HFFc6 (cell line): ENCODE measurements at places on chromosomes 11 and 22.
A peak's percentile ranks its signal among the peaks of the same experiment; 100 is the strongest.

GRCh38 chr22:38788021-38788816, 5.7 kb downstream of the DNAL4 start:
- peak; percentile 92 for DNase-seq

DNA sequence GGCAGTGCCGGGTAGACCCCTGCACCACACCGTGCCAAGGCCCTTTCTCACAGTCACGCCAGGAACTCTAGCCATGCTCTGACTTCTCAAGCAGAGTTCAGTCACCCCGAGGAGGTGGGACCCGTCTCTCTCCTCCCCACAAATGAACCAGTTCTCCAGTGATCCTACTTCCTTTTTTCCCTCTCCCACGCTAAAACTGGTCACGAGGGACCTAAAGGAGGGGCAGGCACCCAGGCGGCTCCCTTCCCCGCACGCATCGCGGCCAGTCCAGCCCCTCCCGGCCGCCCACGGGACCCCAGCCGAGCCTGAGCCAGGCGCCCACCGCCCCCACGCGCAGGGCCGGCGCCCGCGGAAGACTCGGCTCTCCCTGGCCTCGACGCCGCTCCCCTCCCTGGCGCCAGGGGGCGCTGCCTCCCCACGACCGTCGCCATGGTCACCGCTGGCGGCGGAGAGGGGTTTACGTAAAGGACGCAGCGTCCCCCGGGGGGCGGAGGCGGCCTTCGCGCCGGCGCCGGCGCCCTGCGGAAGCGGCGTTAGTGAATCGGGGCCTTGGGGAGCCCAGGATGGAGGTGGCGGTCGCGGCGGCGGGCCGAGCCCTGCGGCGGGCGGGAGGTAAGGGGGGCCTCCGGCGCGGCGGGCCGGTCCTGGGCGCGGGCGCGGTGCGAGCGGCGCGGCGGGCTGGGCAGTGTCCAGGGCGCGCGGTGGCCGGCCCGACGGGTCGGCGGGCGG, at the start of gene DAGLA:
DAGLA (plus strand) TSS at position 499 of the 729 bp plus-strand sequence. CDS start 39,765 bp downstream, outside the sequence.
- no peak for DNase-seq

DNA sequence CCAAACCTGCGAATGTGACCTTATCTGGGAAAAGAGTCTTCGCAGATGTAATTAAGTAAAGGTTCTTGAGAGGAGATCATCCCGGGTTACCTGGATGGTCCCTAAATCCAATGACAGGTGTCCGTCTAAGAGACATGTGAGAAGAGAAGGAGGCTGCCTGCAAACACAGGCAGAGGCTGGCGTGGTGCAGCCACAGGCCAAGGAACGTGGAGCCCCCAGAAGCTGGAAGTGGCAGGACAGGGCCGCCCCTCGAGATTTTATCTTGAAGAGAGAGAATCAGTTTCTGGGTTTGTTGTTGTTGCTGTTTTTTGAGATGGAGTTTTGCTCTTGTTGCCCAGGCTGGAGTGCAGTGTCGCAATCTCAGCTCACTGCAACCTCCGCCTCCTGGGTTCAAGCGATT, 33.6 kb downstream of the MRGPRD start:
- no peak for DNase-seq

DNA sequence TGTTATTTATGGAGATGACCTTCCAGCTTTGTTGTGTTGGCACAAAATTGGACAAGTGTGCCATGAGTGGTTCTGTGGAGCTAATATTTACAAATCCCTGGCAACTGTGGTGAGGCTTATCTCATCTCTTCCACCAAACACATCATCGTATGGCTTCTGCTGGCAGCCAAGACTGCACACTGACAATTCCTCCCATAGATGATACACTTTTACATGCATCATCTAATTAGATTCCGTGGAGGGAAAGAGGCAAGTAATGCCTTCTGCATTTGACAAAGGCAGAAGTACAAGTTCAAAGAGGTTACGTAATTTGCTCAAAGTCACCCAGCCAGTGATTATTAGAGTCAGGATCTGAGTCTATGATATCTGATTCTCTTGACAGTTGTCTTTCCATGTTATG, 62.7 kb upstream of the KIRREL3 start:
- DNase-seq = no peak

GRCh38 chr22:46381142-46381541, 45.6 kb downstream of the TRMU start:
- DNase-seq = no peak

GRCh38 chr11:132490978-132491377, 1041.3 kb downstream of the OPCML start:
- peak; percentile 17 for DNase-seq

DNA sequence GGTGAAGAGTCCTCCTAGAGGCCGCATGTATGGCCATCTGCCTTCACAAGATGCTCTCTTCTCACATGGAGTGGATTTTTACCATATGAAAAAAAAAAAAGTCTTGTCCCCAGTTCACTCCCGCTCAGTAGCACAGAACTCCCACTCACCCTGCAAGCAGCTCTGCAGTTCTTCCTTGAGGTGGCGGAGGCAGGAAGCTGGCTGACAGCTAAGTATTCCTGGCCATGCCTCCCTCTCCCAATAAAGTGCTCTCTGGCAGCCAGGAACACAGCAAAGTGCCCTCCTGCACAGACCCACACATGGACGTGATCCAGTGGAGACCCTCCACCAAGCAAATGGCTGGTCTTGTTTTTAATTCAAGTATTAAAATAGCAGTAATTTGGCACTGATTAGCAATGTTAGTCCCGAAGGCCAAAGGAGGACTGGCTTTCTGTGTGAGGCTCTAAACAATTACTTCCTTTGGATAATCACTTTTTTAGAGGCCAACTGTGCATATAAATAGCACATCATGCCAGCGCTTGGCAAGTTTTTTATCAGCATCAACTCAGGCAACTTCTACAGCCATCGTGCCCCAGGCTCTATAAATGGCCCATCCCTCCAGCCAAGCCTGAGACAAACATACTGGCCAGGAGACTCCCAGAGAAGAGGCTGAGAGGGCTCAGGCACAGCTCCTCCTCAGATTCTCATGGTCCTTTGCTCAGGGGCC, 413.6 kb downstream of the OPCML start:
- no peak for DNase-seq

DNA sequence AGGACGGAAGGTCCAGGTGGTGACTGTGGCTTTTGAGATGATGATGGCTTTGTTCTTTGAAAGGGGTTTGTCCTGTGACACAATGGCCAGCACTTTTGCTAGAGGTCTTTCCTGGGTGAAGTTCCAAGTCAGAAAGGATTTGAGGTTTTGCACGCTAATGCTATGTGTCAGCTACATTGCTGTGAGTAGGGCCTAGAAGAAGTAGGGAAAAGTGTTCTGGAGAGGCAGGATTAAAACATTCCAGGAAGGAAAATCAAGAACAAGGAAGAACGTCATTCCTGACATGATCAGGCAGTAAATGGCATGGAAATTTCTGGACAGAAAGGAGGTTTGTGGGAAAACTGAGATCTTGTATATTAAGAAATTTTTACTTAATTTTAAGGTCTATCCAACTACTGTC, 290.7 kb downstream of the NTM start:
- DNase-seq = peak; percentile 26

DNA sequence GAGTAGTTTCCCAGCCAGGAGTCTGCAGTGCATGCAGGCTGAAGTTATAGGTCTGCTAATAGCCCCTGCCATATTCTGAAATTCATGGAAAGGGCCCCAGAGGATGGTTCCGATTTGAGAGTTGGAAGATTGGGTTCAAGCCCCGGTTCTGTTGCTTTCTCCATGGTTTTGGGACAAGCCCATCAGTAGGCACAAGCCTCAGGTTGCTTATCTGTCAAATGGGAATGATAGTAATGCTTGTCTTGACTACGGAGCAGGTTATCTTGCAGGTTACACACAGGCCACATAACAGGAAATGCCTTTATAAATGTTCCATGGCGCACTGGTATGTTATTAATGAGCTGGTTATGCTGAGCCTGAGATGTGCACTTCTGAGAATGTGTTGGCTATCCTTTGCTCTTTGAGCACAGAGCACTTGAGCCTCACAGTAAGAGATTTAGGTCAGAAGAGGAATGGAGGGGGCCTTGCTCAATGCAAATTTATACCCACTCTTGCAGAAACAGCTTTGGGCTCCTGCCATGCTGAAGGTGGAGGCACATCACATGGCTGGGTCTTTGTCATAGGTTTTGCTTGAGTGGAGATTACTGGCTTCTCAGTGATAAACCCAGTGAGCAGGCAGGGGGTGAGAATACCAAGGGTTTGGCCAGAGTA, 47.1 kb downstream of the ZNRF3 start:
- DNase-seq = no peak

DNA sequence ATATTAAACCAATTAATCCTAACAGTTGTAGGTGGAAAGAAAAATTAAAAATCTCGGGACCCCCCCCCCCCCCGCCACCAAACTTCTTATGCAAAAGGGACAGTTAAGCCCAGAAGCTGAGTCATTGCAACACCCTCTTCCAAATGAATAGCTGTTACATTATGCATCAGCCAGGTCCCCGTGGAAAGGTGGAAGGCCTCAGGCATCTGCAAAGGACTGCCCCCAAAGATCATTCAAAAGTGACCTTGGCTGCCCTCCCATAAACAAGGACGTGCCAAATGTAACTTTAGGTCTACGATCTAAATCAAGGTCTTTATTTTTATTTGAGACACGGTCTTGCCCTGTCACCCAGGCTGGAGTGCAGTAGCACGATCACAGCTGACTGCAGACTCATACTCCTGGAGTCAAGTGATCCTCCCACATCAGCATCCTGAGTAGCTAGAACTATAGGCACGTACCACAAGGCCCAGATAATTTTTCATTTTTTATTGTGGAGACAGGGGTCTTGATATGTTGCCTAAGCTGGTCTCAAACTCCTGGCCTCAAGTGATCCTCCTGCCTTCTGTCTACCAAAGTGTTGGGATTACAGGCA, 22.8 kb downstream of the SYN3 start:
- DNase-seq = no peak

DNA sequence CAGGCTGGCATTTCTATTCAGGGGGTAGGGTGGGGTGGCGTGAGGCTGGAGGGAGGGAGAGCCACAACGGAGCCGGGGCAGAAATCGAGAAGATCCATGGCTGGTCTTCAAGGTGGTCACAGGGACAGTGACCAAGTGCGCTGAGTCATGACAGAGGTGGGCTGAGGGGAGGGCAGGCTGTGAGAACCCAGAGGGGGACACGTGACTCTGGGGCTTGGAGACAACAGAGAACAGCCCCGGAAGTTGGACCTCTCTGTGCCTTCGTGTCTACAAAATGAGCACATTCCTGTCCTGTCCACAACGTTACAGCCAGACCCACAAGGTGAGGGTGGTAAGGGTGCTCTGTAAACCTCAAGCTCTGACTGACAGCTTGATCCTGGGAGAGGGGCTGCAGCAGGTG, 35.1 kb upstream of the ARFGAP3 start:
- no peak for DNase-seq

- no peak for DNase-seq
Measured at GRCh38 chr11:47087801-47088200, 88.9 kb downstream of the ARFGAP2 start.
